ENCODE measurements at places on chromosomes 2 and 18.

GRCh38 chr2:26687328-26687727 is 5.2 kb upstream of the KCNK3 start:
- peak; percentile 62 for DNase-seq

GRCh38 chr2:233064530-233065199 is 4.5 kb downstream of the INPP5D start:
- DNase-seq = no peak

GRCh38 chr2:145350011-145350410 is 830.1 kb upstream of the ZEB2 start:
- no peak for DNase-seq

DNA sequence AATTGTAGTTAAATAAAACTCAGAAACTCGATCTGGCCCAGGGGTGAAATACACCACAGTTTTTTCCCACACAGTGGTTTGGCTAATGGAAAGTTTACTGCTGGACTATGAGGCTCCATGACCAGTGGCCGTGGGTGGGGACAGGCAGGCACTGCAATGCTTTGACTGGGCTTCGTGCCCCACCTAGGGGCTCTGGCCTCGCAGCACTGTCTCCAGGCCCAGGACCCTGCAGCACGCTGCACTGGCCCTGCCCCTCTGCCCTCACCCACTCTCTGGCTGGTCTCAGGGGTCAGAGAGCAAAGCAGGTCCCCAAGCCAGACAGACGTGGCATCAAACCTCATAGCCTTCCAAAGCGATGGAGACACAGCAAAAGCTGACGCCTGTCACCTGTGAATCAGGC is 13.4 kb upstream of the B3GNT7 start:
- DNase-seq = no peak

DNA sequence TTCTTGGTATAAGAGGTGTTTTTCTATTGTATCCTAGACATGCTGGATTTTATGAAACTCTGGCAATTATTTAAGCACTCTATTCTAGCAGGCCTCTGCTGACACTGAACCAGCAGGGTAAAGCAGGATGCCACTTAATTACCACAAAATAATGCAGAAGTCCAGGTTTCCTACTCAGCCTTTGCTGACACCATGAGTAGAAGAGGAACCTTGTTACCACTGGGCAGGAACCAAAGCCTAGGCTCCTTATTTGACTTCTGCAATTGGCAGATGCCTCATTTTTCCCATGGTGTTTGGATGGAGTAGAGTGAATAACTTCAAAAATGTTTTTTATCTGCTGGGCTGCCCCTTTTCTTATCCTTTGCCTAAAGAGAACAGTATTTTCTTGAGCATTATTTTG is 60.8 kb downstream of the THNSL2 start:
- DNase-seq = no peak

DNA sequence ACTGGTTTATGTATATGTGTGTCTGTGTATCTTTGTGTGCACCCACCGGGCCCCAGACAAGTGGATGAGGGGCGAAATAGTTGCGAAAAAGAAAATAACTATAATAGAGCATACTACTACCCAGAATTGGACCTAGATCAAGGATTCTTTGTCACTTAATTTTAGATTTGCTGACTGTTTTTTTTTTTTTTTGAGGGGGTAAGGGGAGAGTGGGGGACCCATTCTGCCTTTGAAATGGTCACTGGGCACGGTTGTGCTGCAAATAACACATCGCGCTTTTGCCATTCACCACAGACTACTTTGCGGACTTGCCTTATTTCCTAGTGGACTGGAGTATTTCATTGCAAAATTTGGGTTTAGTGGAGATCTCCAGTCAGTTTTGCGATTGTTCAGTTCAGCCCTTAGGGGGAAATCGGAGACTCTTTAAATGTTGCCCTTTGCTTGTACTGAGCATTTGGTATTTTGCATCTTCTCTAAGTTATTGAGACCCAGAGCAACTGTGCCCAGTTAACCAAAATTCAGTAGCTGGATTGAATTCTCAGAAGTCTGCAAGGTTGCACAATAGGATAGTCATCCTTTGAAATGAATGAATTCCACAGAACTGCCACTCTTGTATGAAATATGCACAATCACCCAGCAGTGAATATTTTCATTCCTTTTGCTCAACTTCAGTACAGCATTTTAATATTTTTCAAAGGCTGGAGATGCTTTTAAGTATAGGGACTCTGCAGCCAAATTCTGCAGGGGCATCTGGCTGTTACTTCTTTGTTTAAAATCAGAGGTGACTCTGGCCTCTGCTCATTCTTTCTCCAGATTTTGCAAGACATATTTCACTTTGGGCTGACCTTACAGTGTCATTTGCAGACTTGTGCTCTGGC is 2.9 kb downstream of the TRIB2 start:
- DNase-seq = no peak

GRCh38 chr2:108607706-108608301 is 73.5 kb downstream of the LIMS1 start:
- DNase-seq = peak; percentile 66

DNA sequence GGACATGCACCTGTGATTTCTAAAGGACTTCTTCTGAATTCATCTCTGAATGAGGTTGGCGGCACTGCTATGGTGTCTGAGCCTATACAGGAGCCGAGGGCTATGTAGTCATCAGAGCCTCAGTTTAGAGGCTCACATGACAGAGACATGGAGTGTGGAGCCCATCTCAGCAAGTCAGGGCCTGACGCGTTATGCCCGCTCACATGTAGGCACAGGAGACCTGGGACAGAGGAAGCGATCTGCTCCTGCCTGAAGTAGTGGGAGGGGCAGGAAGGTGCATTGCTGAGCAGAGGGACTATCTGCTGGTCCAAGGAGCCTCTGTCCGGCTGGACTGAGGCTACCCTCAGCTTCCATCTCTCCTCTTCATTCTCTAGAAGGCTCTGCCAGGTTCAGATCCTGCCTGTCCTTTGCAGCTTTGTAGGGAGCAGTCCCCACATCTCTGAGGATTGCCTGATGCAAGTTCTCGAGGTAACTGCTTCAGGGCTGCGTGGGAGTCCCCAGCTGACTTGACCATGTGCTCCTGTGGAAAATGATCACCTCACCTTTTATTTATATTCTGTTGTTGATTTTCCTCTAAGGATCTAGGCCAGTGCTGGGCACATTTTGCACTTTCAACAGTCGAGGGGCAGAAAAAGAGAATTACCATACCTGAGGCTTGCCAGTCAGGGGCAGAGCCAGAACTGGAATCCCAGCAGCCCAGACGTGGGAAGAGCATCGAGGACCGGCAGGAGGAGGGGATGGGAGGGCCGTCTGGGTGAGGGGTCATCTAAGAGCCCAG is 16.6 kb downstream of the KLHL29 start:
- no peak for DNase-seq
